Stimulated activated CD4-positive, alpha-beta T cell treated with anti-CD3 and anti-CD28 coated beads, Interleukin-2, amount 100 ng/mL, for 4 hours (primary cell): ENCODE measurements at places on chromosomes 3 and 15.
A peak's percentile ranks its signal among the peaks of the same experiment; 100 is the strongest.

GRCh38 chr3:123813876-123814275 lies 70.3 kb downstream of the MYLK start:
- DNase-seq = no peak

GRCh38 chr3:46925585-46925934 lies 48.0 kb downstream of the PTH1R start:
- DNase-seq = no peak

- DNase-seq = no peak
Measured at GRCh38 chr15:78063217-78063616, 14.3 kb downstream of the TBC1D2B start.

- DNase-seq = no peak
Measured at GRCh38 chr3:139052802-139053600, 8.3 kb upstream of the PRR23C start.

GRCh38 chr3:184166671-184167070 lies 8.0 kb upstream of the AP2M1 start:
- DNase-seq = no peak

- no peak for DNase-seq
Measured at GRCh38 chr3:45704301-45704943, 15.2 kb downstream of the SACM1L start.

DNA sequence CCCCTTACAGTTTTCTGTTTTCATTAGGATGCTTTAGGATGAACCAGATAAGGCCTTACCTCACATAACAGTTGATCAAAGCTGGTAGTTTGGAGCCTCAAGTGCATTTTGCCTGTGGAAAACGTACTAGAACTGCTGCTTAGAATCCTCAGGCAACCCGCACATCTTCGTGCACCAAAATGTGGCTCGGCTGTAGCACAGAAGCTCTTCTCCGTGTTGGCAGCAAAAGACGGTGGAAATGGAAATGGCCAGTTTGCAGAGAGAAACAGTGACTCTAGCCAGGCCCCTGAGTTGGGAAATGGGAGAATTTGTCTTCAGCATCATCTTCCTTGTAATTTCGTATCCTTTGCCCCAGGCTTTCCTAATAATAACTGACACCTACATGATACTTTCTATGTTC lies 20.6 kb downstream of the TLNRD1 start:
- DNase-seq = no peak

DNA sequence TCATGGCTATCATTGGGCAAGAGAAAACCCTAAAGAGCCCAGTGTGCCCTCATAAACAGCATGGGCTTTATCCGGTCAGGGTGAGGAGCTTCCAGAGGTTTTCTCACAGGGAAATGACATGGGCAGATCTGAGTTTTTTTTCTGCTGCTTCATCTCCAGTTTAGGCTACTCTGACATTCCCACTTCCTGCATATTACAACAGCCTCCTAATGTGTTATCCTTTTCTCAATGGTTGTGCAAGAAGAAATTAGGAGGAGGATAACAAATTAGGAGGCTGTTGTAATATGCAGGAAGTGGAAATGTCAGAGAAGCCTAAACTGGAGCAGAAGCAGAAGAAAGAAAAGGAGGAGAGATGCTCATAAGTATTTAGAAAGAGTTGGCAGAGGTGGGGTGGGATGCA lies 175.6 kb downstream of the MTHFS start:
- DNase-seq = no peak

- no peak for DNase-seq
Measured at GRCh38 chr3:49422379-49423248, at the start of gene AMT. Gene AMT (minus strand): TSS chr3:49422473. CDS start chr3:49422450, 23 bp downstream.

GRCh38 chr15:90336705-90337141 lies 15.4 kb upstream of the ZNF774 start:
- DNase-seq = no peak

GRCh38 chr3:94616833-94617232 lies 554.0 kb downstream of the NSUN3 start:
- no peak for DNase-seq

DNA sequence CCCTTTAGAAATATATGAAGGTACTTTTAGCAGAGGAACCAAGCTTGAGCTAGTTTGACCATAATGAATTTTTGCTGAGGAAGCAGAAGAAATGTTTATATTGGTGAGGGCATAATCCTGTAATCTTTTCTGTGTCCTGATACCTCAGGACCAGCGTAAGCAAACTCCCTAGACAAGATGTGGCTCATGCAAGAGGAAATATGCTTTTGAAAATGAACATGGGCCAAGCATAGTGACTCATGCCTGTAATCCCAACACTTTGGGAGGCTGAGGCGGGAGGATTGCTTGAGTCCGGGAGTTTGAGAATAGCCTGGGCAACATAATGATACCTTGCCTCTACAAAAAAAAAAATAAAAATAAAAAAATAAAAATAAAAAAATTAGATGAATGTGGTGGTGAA lies 78.5 kb downstream of the PPARG start:
- no peak for DNase-seq

DNA sequence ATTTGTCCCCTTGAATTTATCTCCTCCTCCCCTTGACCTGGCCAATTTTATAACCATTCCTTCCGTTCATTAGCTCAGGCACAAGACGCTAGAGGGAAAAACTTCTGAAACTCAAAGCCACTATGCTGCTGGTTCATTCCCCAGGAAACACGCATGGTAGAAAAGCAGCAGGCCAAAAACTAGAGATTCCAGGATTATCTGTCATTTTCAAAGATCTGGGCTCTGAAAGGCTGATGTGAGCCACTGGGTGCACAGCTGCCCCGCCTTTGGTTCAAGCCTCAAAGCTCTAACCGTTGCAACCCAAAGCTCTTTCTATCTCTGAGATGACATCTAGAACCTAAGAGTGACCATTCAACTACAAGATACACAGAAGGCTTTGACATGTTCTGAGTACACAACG lies 6.1 kb downstream of the ANP32A start:
- no peak for DNase-seq

DNA sequence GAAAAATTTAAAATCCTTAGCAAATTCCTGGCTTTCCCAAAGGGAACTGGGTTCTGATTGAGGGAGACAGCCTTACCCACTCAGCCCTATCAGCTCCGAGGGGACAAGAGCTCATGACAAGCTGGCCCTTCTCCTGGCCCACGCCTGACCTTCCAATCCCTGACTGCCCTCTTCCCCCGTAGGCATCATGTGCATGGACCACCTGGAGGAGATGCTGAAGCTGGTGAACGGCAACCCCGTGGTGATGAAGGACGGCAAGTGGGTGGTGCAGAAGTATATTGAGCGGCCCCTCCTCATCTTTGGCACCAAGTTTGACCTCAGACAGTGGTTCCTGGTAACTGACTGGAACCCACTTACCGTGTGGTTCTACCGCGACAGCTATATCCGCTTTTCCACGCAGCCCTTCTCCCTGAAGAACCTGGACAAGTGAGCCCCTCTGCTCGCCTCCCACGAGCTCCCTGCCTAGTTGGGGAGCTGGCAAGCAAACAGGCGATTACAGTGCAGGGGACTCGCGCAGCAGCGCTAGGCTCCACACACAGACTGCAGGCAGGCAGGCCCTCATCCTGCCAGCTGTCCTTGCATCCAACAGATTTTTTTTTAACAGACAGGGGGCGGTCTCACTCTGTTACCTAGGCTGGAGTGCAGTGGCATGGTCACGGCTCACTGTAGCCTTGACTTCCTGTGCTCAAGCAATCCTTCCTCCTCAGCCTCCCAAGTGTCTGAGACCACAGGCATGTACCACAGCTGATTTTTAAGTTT lies 16.8 kb downstream of the RPUSD3 start:
- DNase-seq = no peak

GRCh38 chr3:135736740-135737139 lies 228.8 kb upstream of the PPP2R3A start:
- DNase-seq = no peak

GRCh38 chr15:69474291-69474690 lies 21.7 kb downstream of the RPLP1 start:
- DNase-seq = no peak

- no peak for DNase-seq
Measured at GRCh38 chr3:127822682-127823425, 539 bp upstream of the MGLL start.

GRCh38 chr3:17874636-17875035 lies 132.2 kb upstream of the TBC1D5 start:
- DNase-seq = no peak

- DNase-seq = no peak
Measured at GRCh38 chr3:178267158-178267844, 268.9 kb upstream of the KCNMB2 start.

- DNase-seq = no peak
Measured at GRCh38 chr3:129548104-129548965, 5.4 kb downstream of the H1-8 start.

DNA sequence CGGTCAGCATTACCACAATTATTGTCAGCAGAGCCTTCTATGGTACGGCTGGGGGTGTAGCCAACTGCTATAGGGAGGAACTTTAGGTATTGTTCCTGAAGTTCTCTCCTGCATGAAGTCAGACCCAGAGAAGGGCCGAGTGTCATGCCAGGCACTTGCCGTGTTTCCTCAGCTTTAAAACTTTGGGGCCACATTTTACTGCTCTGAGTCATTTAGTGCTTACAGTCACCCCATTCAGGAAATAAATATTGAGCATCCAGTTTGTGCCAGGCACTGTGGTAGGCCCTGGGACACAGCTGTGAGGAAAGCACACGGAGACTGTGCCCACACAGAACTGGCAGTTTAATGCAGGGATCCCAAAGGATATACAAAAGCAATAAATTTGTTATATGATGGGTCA lies 54.5 kb upstream of the APEH start:
- no peak for DNase-seq

GRCh38 chr3:27746838-27747237 lies 24.7 kb upstream of the EOMES start:
- no peak for DNase-seq

GRCh38 chr3:43024181-43024885 lies 45.2 kb downstream of the GASK1A start:
- no peak for DNase-seq

DNA sequence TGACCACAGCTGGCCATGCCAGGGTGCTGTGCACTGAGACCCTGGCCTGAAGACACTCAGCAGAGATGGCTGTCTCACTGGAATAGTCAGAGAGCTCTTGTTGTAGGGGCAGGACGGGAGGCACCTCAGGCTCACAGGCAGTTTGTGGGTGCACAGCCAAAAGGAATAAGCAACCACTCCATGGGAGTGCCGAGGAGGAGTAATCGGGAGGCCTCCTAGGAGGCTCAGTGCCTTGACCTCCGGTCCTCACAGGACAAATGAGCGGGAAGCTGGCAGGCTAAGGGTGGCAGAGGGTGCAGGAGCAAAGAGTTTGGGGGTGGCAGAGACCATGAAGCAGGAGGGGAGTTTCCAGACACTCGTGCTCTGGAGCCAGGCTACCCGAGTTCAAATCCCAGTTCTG lies 81.7 kb downstream of the SMAD6 start:
- no peak for DNase-seq

GRCh38 chr3:130963878-130964277 lies 62.7 kb downstream of the ASTE1 start:
- DNase-seq = no peak

- no peak for DNase-seq
Measured at GRCh38 chr15:44909423-44909822, 47.1 kb upstream of the TERB2 start.

DNA sequence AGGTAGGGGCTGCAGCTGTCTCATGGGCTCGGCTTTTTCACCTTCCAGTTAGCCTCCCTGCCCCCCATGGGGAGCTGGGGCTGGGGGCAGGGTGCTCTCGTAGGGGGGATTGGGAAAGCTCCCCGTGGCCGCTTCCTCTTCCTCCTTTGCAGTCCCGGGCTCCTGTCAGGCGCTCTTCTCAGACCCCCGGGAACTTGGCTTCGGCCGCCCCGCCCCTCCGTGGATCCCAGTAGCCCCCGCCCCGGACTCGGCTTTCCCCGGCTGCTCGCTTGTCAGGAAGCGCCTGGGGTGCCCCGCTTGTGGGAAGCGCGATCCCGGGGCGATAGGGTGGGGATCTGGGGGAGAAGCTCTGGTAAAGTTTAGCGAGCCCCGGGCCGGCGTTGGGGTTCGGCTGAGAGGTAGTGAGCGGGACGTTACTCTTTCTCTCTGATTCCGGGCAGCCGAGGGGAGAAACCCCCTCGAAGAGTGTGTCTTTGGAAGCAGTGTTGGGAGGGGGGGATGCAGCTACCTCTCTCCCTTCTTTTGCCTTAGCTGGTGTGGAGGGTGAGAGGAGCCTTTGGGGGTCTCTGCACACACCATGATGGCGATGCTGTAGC lies 611 bp downstream of the PIAS1 start:
- DNase-seq = peak; percentile 3

DNA sequence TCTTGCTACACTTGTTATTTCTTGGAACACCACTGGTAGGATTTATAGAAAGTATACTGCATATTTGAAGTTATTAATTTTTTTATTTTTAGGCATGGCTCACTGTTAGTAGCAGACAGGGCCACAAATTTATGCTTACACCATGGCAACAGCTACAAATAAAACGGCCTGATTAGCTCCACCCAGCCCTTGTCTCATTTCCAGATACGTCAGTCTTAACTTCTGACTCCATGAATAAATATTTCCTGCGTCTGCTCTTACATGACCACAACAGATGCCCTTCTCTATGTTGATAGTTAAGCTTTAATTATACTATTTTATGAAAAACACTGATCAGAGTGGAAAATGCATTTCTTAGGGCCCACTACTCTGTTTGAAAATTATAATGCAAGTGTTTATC lies 62.3 kb upstream of the CPOX start:
- DNase-seq = no peak

GRCh38 chr3:111803123-111803593 lies 55.9 kb upstream of the PHLDB2 start:
- no peak for DNase-seq

GRCh38 chr3:16671690-16672089 lies 66.5 kb upstream of the DAZL start:
- no peak for DNase-seq

DNA sequence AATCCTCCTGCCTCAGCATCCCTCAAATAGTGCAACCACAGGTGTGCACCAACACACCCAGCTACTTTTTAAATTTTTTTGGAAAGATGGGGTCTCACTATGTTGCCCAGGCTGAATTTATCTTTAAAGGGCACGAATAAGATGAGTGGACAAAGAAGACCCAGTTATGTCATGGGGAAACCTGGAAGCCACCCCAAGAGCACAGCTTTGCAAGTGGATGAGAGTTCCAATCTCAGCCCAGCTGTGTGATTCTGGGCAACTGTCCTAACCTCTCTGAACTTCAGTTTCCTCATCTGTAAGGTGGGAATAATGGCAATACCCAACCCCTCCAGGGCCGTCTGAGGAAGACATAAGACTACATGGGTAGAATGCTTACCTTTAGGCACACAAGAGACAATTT lies 32.2 kb downstream of the DNAJB8 start:
- no peak for DNase-seq

- no peak for DNase-seq
Measured at GRCh38 chr3:95539950-95540483, 1274.4 kb upstream of the EPHA6 start.

- DNase-seq = no peak
Measured at GRCh38 chr3:136928240-136928639, 29.5 kb upstream of the IL20RB start.

GRCh38 chr3:142881445-142882224 lies 7.2 kb downstream of the PCOLCE2 start:
- DNase-seq = no peak

GRCh38 chr15:65476903-65477302 lies 40.6 kb downstream of the DPP8 start:
- DNase-seq = no peak

- no peak for DNase-seq
Measured at GRCh38 chr15:63327648-63328421, 50.4 kb downstream of the APH1B start.
